Ascending aorta (tissue), 2 donors: ENCODE measurements at places on chromosomes 16 and 17. TPM values are rescaled to one million over a fixed set of nuclear protein-coding genes. Genes with fewer than 3 reads are reported as not detected.

The TOM1L1 gene
- total RNA-seq: 31.0 TPM

The SKAP1 gene
- not detected for total RNA-seq

The KRT32 gene
- total RNA-seq: not detected

The LGALS9B gene
- total RNA-seq: not detected

The GJD3 gene
- total RNA-seq: not detected

The ERBB2 gene
- total RNA-seq: 124 TPM

The KRTAP9-2 gene
- total RNA-seq: not detected

The KRTAP4-9 gene
- total RNA-seq: not detected

DNA sequence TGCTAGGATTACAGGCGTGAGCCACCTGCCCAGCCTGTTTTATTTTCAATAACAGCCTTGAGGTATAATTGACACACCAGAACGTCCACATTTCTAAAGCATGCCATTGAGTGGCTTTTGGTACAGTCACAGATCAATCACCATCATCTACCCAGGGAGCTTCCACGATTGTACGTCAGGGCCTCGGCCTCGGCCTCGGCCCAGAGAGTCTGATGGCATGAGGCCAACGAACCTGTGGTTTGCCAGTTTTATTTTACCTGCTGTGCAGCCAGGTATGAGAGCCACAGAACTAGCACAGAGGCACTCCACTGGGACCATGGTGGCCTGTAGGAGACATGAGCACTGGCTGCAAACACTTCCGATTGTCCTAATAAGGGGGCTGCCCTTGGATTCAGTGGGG is 8.3 kb downstream of the UBALD1 start:
- no peaks in the 10 kb centered on the region for H3K27me3 ChIP-seq
- H3K4me1 ChIP-seq: peaks cover 3% of the 10 kb centered on the region
- DNase-seq: no peak
- no peak overlapping the region for H3K4me3 ChIP-seq
- peaks cover 28% of the 10 kb centered on the region for H3K36me3 ChIP-seq
- H3K27ac ChIP-seq: no peak overlapping the region

DNA sequence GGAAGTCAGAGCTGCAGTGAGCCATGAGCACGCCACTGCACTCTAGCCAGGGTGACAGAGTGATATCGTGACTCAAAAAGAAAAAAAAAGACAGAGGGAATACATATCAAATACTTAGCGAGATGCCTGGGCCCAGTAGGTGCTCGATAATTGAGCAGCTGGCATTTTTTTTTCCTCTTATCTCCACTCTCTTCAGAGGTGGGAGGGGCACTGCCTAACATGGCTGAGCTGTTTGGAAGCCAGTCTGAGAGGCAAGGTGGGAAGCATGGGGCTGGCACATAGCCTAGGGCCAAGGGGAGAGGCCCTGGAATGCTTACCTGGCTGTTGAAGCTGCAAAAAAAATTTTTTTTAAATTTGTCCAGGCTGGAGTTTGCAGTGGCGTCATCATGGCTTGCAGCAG is 38.4 kb downstream of the HIC1 start:
- DNase-seq: no peak
- no peaks in the 10 kb centered on the region for H3K27me3 ChIP-seq
- no peak overlapping the region for H3K27ac ChIP-seq
- H3K4me3 ChIP-seq: no peak overlapping the region
- no peaks in the 10 kb centered on the region for H3K36me3 ChIP-seq

DNA sequence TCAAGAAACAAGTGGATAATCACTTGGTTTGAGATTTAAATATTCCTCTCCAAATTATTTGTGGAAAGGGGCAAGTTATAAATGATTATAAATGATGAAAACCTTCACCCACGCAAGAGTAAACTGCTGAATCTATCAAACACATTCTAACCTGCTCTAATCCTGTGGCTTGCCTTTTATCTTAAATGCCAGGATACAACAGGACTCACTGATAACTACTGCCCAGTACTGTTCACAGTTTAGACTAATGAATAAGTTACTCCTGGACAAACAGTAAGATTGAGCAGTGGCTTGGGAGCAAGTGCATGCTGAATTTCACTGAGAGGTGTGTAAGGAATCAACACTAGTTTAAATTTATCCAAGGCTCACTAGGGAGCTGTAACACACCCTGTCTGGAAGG is 31.1 kb downstream of the IGF2BP1 start:
- H3K4me3 ChIP-seq: no peak overlapping the region
- no peak overlapping the region for H3K27ac ChIP-seq
- H3K4me1 ChIP-seq: no peaks in the 10 kb centered on the region
- no peaks in the 10 kb centered on the region for H3K27me3 ChIP-seq

DNA sequence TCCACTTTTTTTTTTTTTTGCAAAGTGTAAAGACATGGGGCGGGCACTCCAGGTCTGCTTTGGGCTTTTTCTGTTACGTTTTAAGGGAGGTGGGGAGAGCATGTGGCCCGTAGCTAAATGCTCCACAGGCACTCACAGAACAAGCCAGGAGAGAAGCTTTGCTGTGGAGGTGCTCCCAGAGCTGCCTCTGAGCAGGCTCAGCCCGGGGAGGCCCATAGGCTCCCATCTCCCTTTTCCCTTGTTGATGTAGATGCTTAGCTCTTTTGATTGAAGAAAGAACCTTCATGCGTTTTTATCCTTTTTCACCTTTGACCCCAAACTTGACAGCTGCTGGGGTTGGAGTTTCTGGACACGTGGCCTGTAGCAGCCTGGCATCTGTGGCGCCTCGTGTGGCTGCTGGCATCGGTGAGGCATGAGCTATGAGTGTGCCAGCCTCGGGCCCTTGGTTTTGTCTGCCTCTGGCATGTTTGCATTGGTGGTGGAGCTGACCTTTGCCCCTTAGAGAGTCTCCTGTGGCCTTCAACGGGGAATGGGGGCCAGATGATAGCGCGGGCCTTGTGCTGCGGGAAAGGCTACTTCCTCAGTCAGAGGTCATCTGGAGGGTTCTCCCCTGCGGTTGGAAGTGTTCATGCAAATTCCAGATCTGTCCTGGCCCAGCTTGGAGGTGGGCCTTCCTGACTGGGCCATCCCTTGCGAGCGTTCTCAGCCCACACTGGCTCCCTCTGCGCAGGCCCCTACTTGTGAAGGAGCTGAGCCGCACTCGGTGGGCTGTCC is 20.0 kb upstream of the IL17C start:
- no peak overlapping the region for H3K4me3 ChIP-seq
- H3K4me1 ChIP-seq: no peaks in the 10 kb centered on the region
- no peak overlapping the region for H3K27ac ChIP-seq
- DNase-seq: no peak
- no peaks in the 10 kb centered on the region for H3K27me3 ChIP-seq

DNA sequence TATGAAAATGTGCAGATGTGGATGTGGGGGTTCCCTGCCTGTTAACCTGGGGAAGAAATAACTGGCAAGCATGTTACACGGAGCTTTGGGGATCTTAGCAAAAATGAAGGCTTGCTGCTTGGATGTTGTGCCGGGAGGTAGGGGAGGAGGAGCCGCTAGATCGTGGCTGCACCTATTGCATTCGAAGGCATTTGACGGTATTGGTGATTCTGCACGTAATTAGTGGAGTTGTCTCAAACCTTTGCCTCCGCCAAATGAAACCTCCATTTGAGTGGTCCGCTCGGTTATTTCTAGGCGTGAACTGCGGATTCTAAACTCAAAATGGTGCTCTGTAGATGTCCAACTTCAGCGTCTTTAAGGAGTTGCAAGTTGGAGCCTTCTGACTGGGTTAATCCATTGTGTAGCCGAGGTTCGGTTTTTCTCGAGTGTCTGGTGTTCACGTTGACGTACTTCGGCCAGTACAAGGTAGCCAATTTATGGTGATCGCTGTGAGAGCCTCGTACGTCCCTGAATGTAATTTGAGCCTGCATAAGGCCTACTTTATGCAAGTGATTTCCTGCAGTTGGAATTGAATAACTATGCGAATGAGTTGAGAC is 1.5 kb downstream of the TNRC6C start:
- DNase-seq: no peak
- H3K4me3 ChIP-seq: peak overlapping the region; percentile 81
- H3K27ac ChIP-seq: no peak overlapping the region

DNA sequence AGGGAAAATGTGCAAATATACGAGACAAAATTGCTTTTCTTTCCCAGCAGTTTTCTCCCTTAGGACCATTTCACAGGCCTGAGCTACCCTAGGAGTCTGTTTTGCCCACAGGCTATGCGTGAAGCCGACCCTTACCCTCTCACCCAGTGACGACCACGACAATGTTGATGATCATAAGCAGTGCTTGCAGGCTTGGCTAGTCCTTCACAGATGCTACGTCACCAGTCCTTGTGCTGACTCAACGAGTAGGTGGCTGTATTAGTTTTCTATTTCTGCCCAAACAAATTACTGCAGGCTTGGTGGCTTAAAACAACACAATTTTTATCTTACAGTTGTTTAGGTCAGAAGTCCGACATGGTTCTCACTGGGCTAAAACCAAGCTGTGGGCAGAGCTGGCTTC is 574.6 kb upstream of the HSBP1 start:
- no peaks in the 10 kb centered on the region for H3K4me1 ChIP-seq
- no peak overlapping the region for H3K4me3 ChIP-seq
- no peak for DNase-seq
- H3K36me3 ChIP-seq: peaks cover 3% of the 10 kb centered on the region
- H3K27ac ChIP-seq: no peak overlapping the region

DNA sequence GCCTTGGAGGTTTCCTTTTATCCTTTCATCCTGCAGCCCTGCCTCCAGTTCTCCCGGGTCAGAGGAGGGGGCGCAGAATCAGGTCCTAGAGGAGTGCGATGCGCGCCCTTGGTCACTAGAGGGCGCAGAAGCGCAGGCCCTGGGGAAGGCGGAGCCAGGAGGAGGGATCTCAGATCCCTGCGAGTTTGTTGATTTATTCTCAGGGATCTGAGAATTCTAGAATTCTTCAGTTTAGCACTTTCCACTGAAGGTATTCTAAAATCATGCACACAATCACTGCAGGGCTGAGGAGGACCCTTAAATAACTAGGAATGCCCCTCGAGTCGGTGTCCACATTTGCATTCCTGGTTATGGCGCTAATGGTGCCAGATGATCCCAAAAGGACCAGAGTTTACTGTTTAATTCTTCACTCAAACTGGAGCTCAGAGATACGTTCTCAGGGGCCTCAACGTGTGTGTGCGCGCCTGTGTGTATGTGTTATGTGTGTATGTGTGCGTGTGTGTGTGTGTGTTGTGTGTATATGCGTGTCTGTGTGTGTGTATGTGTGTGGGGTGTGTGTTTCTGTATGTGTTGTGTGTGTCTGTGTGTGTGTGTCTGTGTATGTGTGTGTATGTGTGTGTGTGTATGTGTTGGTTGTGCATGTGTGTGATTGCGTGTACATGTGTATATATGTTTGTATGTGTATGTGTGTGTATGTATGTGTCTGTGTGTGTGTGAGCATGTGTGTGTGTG is 6.9 kb upstream of the ELAC2 start:
- no peak for DNase-seq
- no peaks in the 10 kb centered on the region for H3K4me1 ChIP-seq
- H3K27ac ChIP-seq: no peak overlapping the region
- no peaks in the 10 kb centered on the region for H3K36me3 ChIP-seq
- no peaks in the 10 kb centered on the region for H3K27me3 ChIP-seq

GRCh38 chr17:3513305-3514035 is 37.7 kb downstream of the ASPA start:
- no peaks in the 10 kb centered on the region for H3K27me3 ChIP-seq
- peaks cover 14% of the 10 kb centered on the region for H3K4me1 ChIP-seq
- H3K36me3 ChIP-seq: no peaks in the 10 kb centered on the region
- H3K4me3 ChIP-seq: no peak overlapping the region

DNA sequence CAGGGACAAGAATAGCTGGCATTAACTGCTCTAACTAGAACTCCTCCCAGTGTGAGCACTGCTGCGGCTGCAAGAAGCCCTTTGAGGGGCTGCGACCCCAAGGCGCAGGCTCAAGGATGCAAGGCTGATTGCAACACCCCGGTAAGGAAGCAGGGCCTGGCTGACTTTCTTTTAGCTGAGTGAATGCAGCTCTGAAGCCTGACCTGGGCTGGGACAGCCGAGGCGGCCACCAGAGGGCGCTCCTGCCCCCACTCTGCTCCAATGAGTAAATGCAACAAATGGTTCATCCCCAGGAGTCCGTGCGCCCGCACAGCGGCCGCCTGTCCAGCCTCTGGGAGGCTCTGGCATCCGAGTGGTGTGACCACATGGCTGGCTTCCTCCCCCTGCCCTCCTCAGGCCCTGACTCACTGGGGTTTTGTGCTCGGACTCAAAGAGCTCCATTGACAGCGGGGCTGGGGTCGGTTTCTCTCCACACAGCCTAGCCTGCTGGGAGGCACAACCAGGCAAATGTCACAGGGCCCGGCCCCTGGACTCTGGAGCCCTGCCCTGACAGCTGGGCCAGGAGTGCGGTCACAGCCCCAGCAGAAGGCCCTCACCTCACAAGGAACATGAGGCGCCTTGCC is at the start of gene SMIM5:
TSS of gene SMIM5 (plus strand) at position 572 of the 623 bp plus-strand sequence. CDS start 6,768 bp downstream, outside the sequence.
- DNase-seq: peak; percentile 94
- H3K27ac ChIP-seq: peak within 1 kb of the TSS; percentile 79
- peak within 1 kb of the TSS; percentile 24 for H3K4me3 ChIP-seq
- no peaks in the 10 kb centered on the region for H3K27me3 ChIP-seq

DNA sequence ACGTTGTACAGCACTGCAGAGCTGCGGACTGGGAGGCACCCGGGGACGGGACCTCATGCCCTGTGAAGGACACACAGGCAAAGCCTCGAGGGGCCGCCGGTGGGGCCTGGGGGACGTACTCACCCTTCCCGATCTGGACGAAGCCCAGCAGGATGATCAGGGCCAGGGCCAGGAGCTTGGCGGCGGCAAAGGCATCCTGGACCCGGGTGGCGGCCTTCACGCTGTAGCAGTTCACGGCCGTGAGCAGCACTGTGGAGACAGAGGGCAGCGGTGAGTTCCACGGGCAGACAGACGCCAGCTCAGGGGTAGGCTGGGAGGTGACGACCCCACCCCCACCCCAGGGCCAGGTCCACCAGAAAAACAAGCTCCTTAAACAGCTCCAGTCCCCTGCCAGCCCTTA is 17.7 kb downstream of the SLC7A5 start:
- H3K4me3 ChIP-seq: no peak overlapping the region
- no peaks in the 10 kb centered on the region for H3K27me3 ChIP-seq
- no peak overlapping the region for H3K27ac ChIP-seq
- H3K4me1 ChIP-seq: peaks cover 22% of the 10 kb centered on the region

DNA sequence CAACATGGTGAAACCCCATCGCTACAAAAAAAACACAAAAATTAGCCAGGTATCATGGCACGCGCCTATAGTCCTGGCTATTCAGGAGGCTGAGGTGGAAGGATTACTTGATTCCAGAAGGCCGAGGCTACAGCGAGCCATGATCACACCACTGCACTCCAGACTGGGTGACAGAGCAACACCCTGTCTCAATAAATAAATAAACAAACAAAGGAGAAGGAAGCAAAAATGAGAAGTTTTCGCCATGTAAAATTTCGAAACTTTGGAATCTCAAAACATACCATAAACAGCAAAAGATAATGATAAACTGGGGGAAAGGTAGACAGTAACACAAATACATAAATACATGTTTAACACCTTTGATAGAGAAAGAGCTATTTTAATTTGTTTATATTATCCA is 130.9 kb downstream of the ZFHX3 start:
- DNase-seq: no peak
- no peak overlapping the region for H3K27ac ChIP-seq
- no peak overlapping the region for H3K4me3 ChIP-seq
- H3K36me3 ChIP-seq: no peaks in the 10 kb centered on the region
- H3K4me1 ChIP-seq: peaks cover 19% of the 10 kb centered on the region
- H3K27me3 ChIP-seq: no peaks in the 10 kb centered on the region
